ENCODE measurements at places on chromosomes 11 and 22.

DNA sequence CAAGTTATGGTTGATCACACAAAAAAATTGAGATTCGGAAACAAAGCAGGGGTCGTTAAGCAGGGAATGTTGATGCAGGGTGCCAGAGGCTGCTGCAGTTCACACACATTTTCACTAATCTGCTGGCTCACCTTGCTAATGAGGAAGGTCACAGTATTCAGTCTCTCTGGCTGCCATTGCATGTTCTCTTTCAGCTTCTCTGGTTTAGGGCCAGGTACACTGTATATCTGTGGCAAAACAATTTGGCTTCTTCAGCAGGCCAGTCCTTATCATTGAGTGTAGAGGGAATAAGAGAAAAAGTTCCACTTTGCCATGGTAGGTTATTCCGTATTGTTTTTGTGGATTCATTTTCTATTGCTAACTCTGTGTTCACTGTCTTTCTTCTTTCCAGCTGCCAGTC is 283.7 kb upstream of the ANO3 start:
- no peak for DNase-seq

DNA sequence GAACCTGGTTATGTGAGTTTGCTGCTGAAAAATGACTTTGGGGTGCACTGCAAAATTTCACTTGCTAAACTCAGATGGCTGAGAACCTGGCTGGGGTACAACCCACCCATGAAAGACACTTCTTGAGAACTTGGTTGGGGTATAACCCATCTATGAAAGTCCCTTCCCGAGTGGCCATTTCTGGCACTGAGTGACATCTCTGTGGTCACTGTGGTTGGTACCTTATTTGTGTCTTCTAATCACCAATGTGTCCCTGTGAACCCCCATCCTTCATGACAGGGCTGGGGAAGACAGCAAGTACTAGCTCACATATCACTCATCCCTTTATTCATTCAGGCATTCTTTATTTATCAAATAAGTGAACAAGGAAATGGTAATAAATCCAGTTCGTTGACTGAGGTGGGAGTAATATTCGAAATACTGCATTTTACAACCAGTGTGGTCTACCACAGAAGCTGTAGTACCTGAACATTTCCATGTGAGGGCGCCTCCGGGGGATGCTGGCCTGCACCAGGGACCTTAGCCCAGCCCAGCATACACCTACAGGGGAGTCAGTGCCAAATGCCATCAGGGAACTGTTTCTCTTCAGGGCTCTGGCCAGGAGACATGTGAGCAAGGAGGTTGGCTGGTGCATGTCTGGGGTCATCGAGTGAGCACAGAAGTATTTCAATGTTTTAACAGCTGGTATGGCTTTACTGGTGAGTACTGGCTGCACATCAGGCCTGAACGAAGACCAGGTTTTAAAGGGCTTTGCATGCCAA is 122.1 kb downstream of the CSNK2A3 start:
- no peak for DNase-seq

GRCh38 chr22:32722441-32722840 is 79.1 kb upstream of the TIMP3 start:
- no peak for DNase-seq

DNA sequence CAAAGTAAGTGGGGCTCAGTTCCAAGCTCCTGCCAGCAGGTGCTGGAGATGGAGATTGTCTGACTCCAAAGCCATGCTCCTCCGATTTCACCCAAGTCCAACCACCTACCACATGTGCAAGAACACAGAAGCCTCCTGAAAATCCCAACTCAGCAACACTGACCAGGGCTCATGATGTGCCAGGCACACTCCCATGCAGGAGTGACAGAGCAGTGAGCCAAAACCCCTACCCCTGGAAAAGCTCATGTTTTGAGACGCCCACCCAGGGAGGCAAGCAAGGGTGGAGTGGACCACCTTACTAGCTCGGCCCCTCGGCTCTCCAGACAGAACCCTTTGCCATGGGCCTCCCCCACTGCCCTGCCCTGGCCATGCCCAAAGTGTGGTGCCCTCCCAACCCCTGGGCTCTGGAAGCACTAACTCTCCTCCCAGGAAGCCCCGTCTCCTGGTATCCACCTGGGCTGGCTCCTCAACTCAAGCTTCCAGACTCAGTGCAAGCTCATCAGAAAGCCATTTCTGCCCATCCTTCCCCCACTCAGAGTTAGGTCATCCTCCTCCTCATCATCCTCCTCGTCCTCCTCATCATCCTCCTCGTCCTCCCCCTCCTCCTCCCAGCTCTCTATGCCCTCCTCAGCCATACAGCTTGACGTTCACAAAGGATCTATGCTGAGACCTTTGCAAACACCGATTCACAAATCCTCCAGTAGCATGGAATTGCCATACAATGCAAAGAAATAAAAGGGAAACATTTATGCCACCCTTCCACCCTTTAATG is 154.9 kb downstream of the MPPED1 start:
- DNase-seq = no peak

DNA sequence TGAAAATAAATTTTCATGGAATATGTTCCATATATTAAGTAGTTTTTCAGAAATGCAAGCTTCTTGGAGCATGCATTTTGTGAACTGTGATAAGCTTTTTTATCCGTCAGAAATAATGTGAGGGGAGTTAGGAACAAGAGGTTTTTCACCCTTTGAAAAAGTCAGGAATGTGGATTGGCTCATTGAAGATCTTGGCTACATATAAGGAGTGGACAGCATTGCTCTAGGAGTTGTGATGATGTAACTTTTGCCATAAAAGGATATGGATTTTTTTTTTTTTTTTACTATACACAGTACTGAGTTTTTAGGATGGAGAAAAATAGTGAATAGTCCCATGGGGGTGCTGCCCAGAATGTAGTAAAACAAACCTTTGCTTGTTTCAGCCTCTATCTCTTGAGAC is 180.2 kb downstream of the NAV2 start:
- no peak for DNase-seq

Data from stimulated activated CD4-positive, alpha-beta T cell treated with anti-CD3 and anti-CD28 coated beads, Interleukin-1b, Interleukin-23, amount 100 ng/mL, for 1 hour (primary cell).